ENCODE measurements at places on chromosomes 4 and X.

GRCh38 chrX:72060196-72060920 lies 71.4 kb downstream of the RTL5 start:
- no peak for DNase-seq

DNA sequence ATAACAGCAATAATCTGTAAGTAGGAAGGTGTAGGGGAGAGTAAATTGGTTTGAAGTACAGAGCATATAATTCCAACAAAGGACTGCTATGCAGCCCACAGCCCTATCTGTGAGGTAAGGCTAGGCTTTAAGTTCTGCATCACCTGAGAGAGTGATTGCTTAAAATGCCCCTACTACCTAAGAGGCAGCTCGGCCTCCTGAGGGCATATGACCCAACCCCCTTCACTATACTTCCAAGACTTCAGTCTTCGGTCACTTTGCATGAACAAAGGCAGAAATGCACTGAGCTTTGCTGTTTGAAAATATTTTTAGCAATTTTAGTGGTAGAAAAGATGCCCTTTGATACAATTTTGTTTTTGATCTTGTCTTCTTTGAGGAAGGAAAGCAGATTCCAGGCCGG lies 4.9 kb upstream of the DDX3X start:
- DNase-seq = no peak

- DNase-seq = no peak
Measured at GRCh38 chrX:49191574-49192011, 5.4 kb upstream of the PRICKLE3 start.

- no peak for DNase-seq
Measured at GRCh38 chr4:184958127-184958922, 60.0 kb upstream of the HELT start.

DNA sequence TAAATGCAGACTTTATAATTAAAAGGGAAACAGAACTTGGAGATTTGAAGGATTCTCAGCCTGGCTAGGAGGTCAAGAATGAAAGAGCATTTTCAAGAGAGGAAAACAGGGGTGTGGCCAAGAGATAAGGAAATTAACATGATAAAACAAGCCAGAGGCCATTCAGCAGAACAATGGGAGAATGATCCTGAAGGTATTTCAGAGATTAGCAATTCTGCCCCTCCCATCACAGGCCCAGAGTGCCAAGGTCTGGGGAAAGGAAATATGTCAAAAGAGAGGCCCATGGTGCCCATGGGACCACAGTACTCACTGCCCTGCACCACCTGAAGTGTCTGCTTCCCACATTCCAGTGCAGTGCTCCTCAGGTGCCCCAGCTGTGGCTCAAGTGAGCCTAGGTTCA lies 188.5 kb upstream of the STS start:
- no peak for DNase-seq

- DNase-seq = no peak
Measured at GRCh38 chr4:57607566-57608180, 497.5 kb upstream of the IGFBP7 start.

DNA sequence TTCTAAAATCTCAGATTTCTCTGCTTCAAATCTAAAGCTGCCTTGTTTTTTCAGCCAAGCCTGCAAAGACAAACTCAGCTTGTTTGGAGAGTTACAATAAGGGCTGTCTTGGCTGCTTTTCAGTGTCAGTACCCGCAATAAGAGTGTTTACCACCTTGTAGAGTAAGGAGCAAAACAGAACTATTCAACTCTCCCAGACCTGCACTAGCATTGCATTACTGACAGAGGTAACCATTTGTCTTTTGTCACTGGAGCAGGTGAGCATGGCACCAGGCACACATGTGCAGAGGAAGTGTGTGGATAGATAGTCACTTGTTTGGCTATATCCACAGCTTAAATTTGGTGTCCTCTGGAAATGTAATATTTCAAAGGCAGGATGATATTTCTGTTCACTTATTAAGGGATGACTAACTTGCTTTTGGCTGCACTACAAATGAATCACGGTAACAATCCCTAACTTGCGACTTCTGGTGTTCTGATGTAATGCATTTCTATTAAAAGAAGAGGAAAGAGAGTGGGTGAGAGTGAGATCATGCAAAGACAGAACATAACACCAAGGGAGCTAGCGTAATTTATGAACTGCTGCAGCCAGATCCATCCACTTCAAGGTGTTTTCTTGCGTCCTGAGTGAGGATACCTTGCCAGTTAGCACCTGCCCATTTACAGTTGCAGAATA lies 38.6 kb downstream of the PTCHD1 start:
- DNase-seq = no peak

DNA sequence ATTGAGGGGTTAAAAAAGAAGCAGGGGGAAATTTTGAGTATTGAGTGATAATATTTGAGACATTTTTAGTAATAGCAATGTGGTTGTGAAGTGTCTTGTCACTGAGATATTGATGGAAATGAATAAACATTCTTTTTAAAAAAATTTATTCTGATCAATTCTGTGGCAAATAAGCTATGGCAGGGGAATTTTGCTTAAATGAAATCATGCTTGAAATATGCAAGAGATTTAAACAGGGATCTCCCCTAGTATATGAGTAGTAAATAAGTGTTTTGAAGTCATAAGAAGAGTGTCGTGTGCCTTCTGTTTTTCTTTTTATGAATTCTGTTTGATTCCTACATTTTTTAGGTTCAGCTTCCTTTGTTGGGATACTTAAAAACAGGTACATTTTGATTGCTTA lies 23.2 kb downstream of the IL15 start:
- DNase-seq = no peak

- no peak for DNase-seq
Measured at GRCh38 chr4:123246085-123246484, 150.5 kb upstream of the SPRY1 start.

- no peak for DNase-seq
Measured at GRCh38 chr4:145503486-145504072, 21.9 kb downstream of the SMAD1 start.

DNA sequence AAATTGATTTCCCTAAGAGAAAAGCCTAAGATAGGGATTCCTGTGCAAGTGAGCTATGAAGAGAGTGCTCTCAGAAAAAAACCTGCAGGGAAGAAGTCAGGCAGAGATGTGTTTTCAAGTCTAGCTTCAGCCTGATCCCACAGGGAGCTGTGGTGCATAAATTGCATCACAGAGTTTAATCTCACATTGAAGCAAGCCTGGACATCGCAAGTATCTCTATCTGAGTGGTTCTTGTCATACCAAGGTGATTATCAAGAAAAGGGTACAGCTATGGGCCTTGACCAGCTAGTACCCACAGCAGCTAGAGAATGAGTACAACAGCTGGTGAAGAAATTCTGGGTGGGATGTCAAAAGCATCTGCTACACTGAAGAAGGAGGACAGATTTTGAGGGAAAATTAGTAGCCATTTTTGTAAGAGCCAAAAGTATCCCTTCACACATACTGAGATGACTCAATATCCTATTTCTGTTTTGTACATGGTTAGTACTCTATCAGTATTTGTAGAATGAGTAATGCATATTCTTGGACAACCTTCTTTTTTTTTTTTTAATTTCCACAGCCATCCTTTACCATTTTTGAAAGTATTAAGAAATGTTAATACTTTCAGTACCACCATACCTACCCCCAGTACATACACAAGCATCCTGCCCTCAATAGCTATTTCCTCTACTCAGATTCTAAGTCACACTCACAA lies 708.9 kb downstream of the IL1RAPL1 start:
- no peak for DNase-seq

DNA sequence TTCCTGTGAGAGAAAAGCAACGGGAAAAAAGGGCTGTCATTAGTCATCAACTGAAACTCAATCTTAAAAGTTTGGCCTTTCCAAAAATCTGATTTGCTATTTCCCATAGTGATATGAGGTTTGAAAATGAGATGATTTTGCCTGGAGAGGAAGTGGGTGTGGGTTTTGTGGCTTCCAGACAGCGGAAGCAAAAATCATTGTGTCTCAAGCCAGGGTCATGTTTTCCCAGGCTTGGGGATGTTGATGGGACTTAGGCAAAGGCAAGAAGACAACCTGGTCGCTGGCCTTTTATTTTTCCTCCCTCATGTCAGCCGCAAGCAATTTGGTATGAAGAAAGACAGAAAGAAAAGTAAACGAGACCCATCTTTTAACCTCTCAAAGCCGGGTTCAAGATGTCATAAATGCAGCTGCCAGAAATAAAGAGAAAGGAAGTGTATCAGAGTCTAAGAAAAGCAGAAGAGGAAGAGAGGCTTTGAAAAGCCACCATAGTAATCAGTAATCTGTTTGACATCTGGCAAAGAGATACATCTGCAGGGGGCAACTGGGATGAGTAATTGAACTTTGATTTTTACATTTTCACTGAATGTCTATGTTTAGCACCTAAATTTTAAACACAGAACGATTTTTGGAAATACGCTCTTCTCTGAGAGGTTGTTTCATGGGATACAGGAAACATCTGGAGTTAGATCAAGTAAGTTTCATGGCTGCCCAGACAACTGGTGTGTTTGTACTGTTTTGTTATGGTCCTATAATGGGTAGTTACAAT lies 521.6 kb upstream of the SLIT2 start:
- no peak for DNase-seq

- DNase-seq = no peak
Measured at GRCh38 chr4:122341886-122342285, 36.9 kb upstream of the ADAD1 start.

- no peak for DNase-seq
Measured at GRCh38 chr4:102828497-102828808, 1.1 kb upstream of the UBE2D3 start.

DNA sequence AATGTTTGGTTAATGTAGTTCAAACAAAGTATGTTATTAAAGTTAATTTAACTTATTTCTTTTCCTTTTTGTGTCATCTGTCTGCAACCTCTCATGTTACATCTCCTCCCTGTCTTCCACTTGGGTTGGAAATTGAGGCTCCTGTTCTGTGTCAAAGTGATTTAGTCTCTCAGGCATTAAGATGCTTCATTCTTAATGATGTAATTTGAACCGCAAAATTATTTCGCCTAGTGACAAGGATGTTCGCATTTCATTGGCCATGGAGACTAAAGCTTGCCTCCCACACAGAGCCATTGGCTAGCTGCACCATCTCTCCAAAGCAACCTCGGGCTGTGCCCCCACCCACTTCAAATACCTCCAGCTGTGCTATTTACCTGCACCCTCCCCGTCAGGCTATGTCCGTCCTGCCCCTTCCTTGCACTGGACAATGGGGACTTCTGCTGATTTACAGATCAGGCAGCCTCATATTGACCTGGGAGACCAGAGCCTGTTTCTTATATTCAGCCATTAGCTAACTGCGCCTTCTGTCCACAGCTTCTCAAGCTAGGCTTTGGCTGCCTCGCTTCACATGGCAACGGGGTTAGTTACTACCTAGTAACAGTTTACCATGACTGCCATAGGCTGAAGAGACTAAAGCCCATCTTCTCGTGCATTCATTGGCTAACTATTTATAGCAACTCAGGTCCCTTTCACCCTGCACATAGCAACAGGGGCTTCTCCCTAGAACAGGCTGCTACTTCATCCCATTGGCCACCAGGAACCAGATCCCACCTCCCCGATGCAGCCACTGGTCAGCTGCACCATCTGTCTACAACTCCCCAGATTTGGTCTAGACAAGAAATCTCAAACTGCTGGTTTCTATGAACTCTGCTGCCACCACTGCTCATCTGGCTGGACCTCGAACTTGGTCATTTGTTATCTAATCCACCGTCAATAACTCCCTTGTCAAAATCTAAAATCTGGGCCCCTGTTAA lies 8.6 kb upstream of the ZNF157 start:
- no peak for DNase-seq

- no peak for DNase-seq
Measured at GRCh38 chr4:104446431-104447278, 48.0 kb downstream of the CXXC4 start.

DNA sequence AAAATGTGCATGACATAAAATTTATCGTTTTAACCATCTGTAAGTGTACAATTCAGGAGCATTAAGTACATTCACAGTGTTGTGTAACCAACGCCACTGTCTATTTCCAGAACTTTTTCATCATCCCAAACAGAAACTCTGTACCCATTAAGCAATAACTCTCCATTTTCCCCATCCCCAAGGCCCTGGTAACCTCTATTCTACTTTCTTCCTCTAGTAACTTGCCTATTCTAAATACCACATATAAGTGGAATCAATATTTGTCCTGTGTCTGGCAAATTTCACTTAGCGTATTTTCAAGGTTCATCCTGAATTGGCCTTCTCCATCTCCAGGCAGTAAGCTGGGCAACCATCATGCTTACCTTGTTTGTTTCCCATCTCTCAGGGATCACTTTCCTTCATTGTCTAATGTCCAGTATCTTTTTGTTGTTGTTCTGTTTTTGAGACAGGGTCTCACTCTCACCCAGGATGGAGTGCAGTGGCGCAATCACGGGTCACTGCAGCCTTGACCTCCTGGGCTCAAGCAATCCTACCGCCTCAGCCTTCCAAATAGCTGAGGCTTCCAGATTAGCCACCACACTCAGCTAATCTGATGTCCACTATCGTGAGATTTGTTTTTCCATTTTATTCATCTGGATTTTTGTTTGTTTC lies 17.7 kb upstream of the GRIPAP1 start:
- DNase-seq = no peak

DNA sequence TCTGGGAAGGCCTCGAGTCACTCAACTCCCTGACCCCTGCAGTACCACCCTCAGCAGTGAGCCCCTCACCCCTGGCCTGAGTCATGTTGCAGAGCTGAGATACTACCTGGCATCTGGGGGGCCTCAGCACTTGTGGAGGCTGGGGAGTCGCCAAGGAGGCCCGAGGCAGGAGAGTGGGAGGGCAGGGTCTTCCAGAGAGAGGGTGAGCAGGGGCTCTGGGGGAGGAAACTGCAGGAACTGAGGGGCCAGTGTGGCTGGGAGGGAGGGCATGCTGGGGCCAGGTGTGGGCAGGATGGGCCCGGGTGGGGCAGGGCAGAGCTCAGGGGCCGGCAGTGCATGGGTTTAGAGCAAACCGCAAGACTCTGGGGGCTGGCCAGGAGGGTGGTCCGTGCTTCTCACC lies 59.7 kb downstream of the SORCS2 start:
- no peak for DNase-seq

GRCh38 chr4:76811604-76812412 lies 86.1 kb downstream of the SOWAHB start:
- DNase-seq = no peak

GRCh38 chr4:96154676-96155075 lies 314.8 kb downstream of the PDHA2 start:
- DNase-seq = no peak

GRCh38 chr4:130043732-130044160 lies 947.8 kb downstream of the C4orf33 start:
- DNase-seq = no peak

- DNase-seq = no peak
Measured at GRCh38 chr4:123950530-123950929, 553.9 kb downstream of the SPRY1 start.

DNA sequence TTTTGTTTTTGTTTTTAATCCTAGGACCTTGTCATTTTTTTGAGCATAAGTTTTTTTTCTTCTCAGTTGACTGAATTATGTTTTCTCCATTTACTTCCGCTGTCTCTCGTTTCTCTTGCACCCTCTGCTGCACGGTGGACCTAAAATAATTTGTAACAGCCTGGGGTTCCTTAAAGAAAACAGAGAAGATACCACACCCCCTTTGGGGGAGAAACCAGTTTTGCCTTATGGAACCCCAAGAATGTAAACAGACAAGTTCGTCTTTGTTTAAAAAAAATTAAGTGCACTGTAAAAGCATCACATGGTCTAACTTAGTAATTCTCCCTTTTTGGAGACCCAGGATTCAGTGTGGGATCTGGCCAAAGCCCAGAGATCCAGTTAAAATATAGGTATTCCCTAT lies 32.8 kb upstream of the MAGEA4 start:
- no peak for DNase-seq

GRCh38 chr4:140052050-140052449 lies 101.9 kb downstream of the MAML3 start:
- no peak for DNase-seq

GRCh38 chr4:3835527-3836405 lies 69.6 kb downstream of the ADRA2C start:
- no peak for DNase-seq

Data from effector memory CD4-positive, alpha-beta T cell (primary cell).